ENCODE measurements at places on chromosomes 13 and 19.
A peak's percentile ranks its signal among the peaks of the same experiment; 100 is the strongest.

DNA sequence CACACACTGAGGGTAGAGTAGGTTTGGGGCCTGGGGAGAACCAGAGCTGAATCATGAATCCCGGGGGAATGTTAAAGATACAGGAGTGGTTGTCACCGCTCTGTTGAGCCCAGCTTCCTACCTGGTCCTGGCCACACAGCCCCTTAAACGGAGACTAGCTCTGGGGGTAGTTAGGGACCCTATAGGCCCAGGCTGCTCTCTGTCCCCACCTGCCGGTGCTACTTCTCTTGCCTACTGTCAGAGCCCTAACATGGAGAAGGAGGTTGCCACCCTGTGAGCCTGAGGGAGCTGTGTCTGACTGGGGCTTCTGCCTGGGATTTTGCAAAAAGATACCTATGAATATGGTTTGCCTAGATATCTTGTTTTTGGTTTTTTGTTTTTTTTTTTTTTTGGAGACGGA, 36.6 kb upstream of the ZNF429 start:
- no peak for DNase-seq

DNA sequence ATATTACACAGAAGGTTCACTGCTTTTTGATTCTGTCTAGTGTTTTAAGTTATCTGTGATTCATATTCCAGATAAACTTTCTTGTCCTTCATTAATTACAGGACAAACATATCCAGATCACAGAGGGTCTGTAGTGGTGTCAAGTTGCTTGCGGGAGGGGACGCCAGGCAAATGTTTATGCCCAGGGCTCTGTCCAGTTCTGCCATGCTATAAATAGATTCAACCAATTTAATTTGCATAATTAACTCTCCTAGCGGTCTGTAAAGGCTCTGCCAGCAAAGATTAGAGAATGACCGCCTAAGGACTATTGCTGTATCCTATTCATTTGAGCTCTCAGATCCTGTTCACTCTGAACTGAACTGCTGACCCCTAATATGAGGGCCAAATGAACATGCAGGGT, 59.7 kb upstream of the TRPC4 start:
- no peak for DNase-seq

- DNase-seq: no peak
Measured at GRCh38 chr13:32887617-32888016, 128.6 kb upstream of the KL start.

GRCh38 chr13:78129823-78130222, 211.2 kb upstream of the EDNRB start:
- DNase-seq: no peak

GRCh38 chr13:50910485-50910805, 854 bp downstream of the RNASEH2B start:
- DNase-seq: peak; percentile 32

Data from urothelium cell line (cell line).